ENCODE measurements at places on chromosomes 13 and 19.

DNA sequence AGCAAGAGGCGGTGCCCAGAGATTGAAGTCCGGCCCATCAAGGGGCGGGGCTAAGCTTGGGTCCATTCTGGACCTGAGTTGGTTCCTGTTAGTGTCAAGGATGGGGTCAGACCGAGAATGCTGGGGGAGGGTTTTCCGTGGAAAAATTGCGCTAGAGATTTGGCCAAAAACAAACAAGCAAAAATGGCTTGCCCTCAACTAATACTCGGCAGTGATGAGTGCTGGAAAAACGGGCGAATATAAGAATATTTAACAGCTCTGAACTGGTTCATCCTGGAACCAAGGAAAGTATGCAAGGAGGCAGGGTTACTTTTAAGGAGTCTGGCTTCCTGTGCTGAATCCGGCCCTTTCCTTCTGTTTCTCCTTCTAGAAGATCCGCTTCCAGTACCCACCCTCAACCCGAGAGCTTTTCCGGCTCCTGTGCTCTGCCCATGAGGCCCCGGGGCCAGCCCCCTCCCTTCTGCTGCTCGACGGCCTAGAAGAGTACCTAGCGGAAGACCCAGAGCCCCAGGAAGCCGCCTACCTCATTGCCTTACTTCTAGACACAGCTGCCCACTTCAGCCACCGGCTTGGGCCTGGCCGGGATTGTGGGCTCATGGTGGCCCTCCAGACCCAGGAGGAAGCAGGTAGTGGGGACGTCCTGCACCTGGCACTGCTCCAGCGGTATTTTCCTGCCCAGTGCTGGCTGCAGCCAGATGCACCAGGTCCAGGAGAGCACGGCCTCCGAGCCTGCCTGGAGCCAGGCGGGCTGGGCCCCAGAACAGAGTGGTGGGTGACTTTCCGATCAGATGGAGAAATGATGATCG, 880 bp downstream of the SWSAP1 start:
- no peak overlapping the region for H3K27ac ChIP-seq
- H3K36me3 ChIP-seq: peaks cover 13% of the 10 kb centered on the region
- DNase-seq: peak; percentile 66
- H3K27me3 ChIP-seq: peaks cover 16% of the 10 kb centered on the region
- H3K4me1 ChIP-seq: peaks cover 17% of the 10 kb centered on the region

- H3K36me3 ChIP-seq: no peaks in the 10 kb centered on the region
- no peak overlapping the region for H3K27ac ChIP-seq
- no peak for DNase-seq
- H3K4me1 ChIP-seq: peaks cover 16% of the 10 kb centered on the region
- H3K4me3 ChIP-seq: no peak overlapping the region
These were observed 114.3 kb downstream of the SIPA1L3 start for GRCh38 chr19:38021352-38021751.

DNA sequence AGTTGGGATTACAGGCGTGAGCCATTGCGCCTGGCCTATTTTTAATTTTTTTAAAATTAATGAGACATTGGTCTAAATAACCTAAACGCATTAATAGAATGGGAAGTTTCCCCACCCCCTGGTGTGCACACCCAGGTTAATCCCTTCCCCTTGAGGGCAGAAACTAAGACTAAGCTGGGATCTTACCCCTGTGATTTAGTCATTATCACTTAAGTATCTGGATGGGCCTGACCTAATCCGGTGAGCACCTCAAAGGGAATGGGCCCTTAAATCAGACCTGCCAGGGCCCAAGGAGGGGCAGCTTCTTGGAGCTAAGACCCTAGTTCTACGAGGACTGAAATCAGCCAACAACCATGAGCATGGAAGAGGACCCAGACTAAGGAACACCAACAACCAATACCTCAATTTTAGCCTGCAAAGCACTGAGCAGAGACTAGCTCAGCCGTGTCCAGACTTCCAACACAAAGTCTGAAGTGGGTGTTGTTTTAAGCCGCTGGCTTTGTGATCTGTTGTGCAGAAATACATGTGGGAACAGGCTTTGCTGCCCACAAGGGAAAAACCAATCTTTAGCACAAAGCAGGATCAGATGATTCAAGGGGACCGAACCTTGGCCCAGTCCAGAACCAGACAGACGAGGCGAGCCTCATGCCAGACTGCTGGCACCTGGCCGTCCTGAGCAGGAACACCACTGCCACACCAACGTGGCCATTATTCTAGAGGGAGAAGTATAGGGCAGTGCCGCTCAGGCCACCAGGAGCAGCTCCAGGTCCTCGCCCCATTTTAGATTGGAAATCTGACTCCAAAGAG, 7.1 kb downstream of the UBE2S start:
- no peak overlapping the region for H3K4me3 ChIP-seq
- H3K27ac ChIP-seq: no peak overlapping the region
- no peak for DNase-seq
- peaks cover 20% of the 10 kb centered on the region for H3K36me3 ChIP-seq
- H3K27me3 ChIP-seq: peaks cover 6% of the 10 kb centered on the region
- peaks cover 1% of the 10 kb centered on the region for H3K4me1 ChIP-seq

- H3K4me1 ChIP-seq: peaks cover 49% of the 10 kb centered on the region
- peak overlapping the region; percentile 76 for H3K27ac ChIP-seq
- peaks cover 9% of the 10 kb centered on the region for H3K27me3 ChIP-seq
These were observed 3.8 kb downstream of the ZC3H4 start for GRCh38 chr19:47109541-47110375.

- peak; percentile 73 for DNase-seq
- H3K27ac ChIP-seq: no peak overlapping the region
- peaks cover 3% of the 10 kb centered on the region for H3K27me3 ChIP-seq
- peaks cover 11% of the 10 kb centered on the region for H3K4me1 ChIP-seq
These were observed 19.3 kb downstream of the GNA15 start for GRCh38 chr19:3154957-3155736.

- peaks cover 11% of the 10 kb centered on the region for H3K27me3 ChIP-seq
- H3K4me3 ChIP-seq: peak overlapping the region; percentile 84
- H3K4me1 ChIP-seq: peaks cover 2% of the 10 kb centered on the region
- peak; percentile 98 for DNase-seq
- peaks cover 8% of the 10 kb centered on the region for H3K36me3 ChIP-seq
These were observed 452 bp upstream of the KLHL26 start for GRCh38 chr19:18636183-18636968.

DNA sequence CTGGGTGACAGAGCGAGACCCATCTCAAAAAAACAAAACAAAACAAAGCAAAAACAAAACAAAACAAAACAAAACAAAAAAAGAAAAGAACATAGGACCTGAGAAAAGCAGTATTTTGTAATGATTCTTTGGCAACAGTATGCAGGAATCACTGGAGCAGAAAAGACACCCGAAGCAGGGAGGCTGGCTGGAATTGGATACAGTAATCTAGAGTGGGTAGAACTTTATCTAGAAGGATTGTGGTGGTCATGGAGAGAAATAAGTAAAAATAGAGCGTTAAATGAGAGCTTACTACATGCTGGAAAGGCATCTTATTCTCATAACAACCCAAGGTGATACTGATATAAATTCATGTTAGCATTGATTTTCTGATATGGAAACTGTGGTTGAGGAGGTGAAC, 51.2 kb downstream of the KLF5 start:
- H3K27ac ChIP-seq: no peak overlapping the region
- H3K27me3 ChIP-seq: no peaks in the 10 kb centered on the region
- DNase-seq: no peak
- no peak overlapping the region for H3K4me3 ChIP-seq

Measured in endothelial cell (in vitro differentiated cells).